ENCODE measurements at places on chromosomes 11 and 22.

DNA sequence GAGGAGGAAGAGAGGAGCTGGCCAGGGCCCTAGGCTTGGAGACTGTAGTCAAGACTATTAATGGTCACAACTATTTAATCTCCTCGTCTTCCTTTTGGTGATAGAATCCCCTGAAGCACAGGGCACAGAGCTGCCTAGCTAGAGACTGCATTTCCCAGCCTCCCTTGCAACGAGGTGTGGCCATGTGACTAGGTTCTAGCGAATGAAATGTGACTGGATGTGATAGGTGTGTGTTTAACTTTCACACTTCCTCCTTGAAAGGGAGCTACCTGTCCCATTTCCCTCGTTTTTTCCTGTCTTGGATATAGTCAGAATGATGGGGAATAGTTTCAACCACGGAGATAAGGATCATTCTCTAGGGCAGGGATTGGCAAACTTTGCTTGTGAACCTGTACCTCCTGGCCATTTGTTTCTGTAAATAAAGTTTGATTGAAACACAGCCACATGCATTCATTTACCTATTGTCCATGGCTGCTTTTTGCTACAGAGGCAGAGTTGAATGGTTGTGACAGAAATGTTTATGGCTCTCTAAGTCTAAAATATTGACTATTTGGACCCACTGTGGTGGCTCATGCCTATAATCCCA lies 313.5 kb downstream of the MIAT start:
- no peak for DNase-seq

GRCh38 chr22:48478529-48479265 lies 1349.0 kb downstream of the BRD1 start:
- DNase-seq = no peak

DNA sequence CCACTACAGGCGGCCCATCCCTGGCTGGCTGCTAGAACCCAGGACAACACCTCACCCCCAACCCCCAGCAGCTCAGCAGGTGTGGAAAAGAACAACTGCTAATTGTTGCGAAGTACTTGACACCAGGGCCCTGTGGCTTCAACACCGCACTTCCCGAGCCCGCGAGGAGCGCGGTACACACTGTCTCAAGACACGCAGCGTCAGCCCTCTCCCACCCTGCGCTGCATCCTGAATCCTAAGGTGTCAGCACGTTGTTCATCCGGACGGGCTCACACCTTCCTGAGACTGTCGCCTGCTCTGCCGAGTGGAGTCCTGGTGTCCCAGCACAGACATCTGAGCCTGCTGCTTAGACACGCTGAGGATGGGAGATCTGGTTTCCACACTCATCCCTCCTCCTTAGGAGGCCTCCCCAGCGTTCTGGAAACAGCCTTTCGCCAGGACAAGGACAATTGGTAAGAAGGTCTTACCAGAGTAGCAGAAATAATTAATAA lies 1336.2 kb downstream of the BRD1 start:
- DNase-seq = no peak

DNA sequence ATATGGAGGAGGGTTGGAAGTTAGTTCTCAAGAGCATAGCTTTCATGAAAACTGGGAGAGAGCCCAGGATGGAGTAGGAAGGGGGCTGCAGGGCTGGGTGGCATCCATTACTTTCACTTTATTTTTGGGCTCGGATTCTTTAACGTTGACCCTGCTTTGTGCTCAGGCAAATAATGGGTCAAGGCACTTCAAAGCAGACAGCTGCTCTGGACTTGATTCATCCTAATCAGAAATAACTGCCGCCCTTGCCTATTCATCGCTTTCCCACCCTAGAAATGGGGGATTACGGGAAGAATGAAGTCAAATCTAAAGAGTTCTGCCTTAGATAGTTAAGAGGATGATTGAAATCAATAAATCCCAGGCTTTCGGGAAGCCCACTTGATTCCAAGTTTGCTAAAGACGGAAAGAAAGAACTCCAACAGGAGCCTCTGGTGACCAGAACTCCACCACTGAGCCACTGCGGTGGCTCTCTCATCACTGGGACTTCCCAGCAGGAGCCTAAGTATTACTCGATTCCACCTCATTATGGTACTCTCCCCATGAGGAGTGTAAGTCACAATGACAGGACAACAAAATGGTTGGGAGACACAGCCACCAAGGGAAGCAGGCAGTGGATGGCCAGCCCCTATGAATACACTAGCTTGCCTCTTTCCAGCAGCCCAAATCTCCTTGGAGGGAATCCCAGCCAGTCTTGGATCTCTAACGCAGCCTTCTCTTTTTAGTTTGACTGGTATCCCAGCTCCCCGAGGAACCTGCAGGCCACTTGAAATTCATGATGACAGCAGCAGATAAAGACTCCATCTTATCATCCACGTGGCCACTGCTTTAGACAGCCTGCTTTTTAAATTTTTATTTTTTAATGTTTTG lies 815.5 kb downstream of the NTM start:
- DNase-seq = no peak

DNA sequence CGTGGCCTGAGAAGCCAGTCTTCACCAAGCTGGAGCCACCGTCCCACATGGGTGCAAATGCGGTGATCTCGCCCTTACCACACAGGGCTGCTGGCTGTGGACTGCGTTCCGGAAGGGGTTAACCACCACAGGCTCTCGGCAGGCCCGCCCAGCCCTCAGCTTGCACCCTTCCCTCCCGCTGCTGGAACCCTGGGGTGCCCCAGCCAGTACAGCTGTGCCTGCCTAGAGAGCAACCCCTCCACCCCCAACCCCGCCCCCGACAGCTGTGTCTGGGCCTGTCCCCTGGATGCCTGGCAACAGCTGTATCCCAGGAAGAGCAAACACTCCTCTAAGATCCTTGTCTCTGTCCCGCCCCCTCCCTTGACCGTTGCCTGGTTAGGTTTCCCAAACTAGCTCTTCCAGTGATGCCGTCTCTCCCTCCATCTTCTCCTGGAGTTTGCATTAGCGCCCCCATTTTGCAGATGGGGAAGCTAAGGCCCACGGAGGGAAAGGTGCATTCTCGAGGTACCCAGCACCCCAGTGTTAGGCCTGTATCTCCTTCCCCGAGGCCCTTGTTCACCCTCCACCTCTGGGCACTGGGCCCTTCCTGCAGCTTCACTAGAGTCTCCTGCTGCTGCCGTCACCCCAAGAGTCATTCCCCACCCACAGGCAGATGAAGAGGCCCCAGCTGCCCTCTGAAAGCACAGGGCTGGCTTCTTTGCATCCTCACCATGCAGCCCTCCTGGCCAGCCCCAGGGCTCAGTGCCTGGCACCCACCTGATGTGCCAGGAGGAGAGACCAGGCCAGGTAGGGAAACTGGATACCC lies 12.6 kb upstream of the COX8A start:
- DNase-seq = peak; percentile 46

- no peak for DNase-seq
Measured at GRCh38 chr11:22426915-22427314, 88.7 kb downstream of the SLC17A6 start.

- no peak for DNase-seq
Measured at GRCh38 chr22:22769434-22770279, 118.0 kb upstream of the IGLL5 start.

DNA sequence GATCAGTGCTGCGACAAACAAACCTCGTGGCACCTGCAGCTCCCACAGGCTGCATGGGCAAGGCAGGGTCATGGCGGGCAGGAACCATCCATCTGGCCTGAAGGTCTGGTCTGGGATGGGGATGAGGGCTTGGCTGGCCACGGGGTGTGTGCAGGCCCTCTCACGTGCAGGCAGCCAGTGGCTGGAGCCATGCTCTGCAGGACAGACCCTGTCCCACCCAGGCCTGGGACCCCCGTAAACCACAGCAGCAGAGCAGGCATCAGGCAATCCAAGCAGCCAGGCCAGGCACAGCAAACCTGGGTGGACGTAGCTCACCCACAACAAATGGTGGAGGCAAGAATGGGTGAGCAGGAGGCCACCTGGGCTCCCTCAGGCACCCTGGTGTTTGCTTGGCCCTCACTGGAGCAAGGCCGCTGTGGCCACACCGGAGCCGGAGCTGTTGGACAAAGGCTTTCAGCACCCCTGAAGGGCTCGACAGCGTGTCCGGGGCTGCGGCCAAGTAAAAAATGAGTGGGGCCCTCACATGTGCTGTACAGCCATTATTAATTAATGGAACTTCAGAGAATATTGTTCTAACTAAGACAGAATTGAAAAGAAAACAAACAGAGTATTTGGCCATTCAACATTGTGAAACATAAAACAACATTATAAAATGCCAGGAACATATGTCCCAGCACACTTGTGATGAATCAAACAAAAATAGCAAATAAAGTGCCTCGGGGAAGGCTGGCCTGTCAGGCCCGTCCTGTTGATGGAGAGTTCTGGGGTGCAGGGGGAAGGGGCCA lies 24.0 kb upstream of the GNB1L start:
- DNase-seq = no peak

DNA sequence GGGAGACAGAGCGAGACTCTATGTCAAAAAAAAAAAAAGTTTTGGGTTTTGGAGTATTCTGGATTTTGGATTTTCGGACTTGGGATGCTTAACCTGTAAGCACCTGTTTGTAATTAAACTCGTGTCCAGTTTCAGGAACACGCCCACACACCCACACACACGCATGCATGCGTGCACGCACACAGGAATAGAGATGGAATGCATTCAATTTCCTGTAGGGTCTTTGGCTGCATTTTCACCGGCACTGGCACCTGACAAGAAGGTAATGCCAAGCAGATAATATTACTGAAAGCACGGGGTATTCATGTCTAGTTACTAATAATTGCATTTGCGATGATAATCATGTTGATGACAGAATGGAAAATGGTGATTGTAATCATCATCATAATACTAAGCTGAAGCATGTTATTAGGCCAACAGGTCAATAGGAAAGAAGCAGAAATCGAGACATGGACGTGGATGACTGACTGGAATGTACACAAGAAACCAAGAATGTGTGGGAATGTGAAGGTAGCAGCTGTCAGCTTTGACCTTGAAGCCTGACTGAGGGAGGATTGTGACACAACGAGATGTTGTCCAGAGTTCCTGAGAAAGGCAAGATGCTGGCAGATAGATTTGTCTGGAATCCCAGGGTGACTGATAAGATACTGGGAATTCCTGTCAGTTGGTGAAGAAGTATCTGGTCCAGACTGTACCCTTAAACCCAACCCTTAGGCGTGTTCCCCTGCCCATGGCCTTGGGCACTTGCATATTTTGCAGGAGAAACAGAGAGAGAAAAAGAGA lies 108.6 kb downstream of the SYN3 start:
- DNase-seq = no peak

- no peak for DNase-seq
Measured at GRCh38 chr11:72618803-72619202, 55.4 kb downstream of the PDE2A start.

DNA sequence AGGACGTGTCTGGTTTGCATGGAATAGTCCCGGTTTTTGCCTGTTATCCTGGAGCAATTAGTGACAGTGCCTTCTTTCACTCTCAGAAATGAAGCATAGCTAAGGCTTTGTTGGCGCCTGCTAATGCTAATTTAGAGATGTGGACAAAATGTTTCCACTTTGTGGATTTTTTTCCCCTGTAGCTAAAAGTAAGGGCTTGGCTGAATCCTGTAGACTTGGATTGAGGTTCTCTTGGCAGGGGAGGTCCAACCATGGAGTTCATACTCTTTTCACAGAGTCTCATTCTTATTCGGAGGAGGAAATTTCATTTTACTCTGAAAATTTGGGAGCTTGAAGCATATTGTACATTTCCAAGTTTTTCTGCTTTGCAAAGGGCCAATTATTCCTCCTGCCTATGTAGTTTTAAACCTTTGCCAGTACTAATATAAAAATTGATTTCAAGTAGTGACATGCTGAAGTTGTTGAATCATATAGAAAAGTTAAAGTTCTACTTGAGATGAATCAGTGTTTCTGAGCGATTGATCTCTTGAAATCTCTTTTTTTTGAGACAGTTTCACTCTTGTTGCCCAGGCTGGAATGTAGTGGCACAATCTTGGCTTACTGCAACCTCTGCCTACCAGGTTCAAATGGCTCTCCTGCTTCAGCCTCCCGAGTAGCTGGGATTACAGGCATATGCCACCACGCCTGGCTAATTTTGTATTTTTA lies 20.0 kb downstream of the PPFIA1 start:
- DNase-seq = no peak

GRCh38 chr22:26740253-26740652 lies 82.9 kb downstream of the MIAT start:
- DNase-seq = no peak

DNA sequence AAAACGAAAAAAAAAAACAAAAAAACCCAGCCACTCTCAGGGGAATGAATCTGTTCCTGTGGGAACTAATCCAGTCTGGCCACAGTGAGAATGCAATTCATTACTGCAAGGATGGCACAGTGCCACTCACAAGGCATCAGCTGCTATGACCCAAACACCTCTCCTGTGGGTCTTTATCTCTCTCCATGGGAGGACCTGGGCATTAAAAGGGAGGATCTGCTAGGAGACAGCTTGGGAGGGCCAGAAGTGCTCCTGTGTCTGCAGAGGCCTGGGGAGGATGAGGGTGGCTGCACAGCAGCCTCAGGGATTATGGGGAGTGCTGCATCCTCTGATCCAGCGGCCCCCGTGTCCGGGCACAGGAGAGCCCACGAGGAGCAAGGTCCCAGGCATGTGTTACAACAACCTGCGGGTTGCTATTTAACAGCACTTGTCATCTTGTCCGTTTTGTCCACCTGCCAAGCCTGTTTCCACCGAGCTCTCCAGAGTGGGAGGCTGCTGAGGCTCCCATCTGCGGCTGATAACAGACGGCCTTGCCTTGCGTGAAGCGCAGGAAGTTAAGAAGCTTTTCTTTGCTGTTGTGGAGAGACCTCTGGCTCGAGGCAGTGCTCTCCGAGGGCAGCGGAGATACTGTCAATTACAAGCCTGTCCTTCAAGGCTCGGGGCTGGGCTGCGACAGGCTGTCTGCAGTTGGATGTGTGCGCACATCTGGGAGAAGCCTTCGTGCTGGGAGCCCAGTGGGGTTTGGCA lies 97.7 kb downstream of the NXPE2 start:
- DNase-seq = no peak

DNA sequence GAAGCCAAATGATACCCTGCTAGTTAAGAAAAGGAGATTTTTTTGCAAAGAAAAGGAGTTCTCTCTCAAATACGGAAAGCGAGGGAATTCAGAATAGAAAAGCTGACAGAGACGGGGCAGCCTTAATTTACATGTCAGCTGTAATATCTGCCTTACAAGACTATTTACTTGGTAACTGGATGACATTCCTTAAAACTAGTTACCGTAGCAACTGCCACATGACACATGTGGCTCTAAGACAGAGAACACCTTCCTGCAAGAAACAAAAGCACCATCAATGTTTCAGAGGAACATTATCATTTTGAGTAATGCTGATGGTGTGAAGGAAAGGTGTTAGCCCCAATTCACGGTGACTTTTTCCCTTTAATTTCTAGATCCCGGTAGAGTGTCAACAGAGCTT lies 222.1 kb downstream of the LRRC4C start:
- DNase-seq = no peak

GRCh38 chr11:18010977-18011586 lies 1.8 kb downstream of the SERGEF start:
- DNase-seq = no peak

DNA sequence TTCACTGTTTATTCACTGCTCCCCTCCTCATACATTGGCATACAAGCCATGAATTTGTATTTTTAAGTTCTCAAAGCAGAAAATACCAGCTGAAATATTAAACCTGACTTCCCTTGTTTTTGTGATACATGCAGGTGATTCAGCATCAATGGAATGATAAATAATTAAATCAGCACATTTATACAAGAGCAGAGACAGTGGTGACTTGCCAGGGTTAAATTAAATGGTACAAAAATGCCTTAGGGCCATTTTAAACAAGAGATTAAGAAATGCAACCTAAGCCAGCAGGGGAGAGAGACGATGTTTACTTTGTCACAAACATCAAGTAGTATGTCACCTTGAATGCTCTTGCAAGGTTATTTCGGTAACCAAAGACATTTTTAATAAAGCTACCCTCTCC lies 95.9 kb upstream of the DDI1 start:
- DNase-seq = no peak

GRCh38 chr11:106121570-106122320 lies 44.3 kb downstream of the AASDHPPT start:
- no peak for DNase-seq
